EL (cell line): ENCODE measurements at places on chromosomes 1 and 21.

DNA sequence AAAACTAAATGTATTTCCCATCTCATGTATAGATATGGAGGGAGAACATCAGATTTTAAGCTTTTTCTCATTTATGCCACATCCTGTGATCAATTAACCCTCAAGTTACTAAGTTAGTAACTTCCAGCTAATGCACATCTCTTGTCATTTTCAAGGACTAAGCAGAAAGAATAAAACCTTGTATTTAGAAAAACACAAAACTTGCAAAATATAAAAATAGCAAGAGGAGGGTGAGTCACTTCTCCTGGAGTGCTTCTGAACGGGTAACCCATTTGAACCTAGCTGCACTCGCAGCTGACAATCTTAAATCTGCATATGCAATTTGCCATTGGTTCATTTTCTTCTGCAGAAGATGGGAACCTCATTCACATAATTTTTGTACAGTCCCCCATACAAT, 500.5 kb downstream of the SETD4 start:
- peak; percentile 46 for DNase-seq

- no peak for DNase-seq
Measured at GRCh38 chr21:34061983-34062382, 11.4 kb upstream of the MRPS6 start.

- DNase-seq = no peak
Measured at GRCh38 chr21:31788581-31788980, 56.7 kb upstream of the SCAF4 start.

DNA sequence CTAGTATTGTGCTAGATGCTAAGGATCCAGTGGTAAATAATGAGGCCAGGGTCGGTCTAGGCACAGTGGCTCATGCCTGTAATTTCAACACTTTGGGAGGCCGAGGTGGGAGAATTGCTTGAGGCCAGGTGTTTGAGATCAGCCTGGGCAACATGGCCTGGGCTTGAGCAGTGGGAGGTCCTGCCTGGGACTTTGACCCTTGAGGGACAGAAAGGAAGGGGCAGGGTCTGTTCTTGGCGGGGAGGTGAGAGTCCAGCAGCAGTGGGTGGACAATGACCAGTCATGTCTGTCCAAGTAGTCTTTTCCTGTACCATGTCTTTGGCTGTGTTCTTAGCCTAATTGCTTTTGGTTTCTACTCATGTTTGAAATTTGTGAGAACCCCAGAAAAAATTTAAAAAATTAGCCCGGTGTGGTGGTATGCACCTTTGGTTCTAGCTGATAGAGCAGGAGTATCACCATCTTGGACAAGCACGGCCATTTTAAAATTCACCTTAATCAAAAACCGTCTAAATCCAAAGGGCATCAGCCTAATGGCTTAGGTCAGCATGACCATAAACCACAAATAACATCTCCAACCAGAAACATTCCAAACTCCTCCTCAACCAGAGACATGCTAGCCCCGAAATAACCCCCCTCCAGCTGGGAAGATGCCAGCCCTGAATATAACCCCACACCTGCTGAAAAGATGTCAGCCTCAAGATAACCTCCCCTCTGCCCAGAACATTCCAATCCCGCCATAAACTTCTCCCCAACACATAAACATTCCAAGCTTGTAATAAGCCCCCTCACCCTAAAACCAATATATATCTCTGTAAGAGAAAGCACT, 6.8 kb upstream of the AK2 start:
- DNase-seq = no peak

DNA sequence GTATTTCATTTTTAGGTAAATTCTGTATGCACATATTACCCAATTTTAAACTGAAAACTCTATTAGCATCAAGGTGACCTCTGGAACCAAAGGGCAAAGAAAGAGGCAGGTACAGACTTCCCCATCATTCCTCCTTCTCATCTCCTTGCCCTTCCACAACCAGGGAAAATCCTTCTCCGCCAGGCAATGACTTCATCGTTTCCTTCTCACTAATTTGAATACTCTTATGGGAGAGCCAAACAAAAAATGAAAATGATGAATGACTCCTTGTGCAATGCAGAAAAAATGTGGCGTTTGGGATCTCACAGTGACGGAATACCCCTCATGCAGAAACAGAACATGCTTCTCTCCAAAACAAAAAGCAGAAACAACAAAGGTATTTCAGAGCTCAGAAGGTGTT, 83.7 kb downstream of the HLCS start:
- DNase-seq = no peak

DNA sequence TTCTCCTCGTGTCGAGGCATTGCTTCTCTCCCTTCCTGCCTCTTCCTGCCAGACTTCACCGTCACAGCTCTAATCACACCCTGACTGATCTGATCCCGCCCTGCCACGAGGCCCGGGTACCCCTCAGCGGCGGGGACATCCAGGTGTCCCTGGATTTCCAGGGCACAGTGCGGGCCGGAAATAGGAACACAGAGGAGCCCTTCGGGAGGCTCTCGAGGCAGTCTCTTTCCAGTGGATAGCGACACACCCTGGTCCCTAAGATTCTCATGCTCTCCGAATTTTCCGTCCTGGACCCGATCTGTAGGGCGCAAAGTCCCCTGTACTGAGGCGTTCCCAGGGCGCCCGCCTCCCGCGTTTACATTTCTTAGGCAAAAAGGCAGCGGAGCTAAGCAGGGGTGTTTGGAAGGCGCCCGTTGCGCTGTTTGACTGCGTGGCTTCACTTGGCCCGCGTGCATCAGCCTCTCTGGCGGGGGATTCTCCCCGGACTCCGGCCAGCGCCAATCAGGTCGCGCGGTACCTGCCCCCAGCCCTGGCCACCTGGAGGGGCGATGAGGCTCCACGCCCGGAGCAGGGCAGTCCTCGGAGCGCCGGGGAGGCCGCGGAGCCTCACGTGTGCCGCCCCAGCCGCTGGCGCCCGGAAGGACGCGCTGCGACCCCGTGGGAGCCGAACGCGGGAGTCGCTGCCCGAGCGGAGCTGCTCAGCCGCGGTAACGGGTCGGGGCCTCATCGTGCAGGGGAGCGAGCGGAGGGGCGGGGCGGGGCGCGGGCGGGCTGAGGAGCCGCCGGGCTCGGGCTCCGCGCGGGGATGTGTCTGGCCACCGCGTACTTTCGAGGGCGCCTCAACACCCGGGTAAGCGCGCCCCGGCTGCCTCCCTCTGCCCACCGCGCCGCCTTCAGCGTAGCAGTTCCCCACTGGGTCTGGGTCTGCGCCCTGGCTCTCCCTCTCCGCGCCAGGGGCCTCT, at the start of gene FAM163A:
TSS of gene FAM163A (plus strand) at position 575 of the 962 bp plus-strand sequence. CDS start 69,807 bp downstream, outside the sequence.
- DNase-seq = no peak

GRCh38 chr1:17093822-17094393, 25.3 kb downstream of the PADI2 start:
- no peak for DNase-seq

- DNase-seq = no peak
Measured at GRCh38 chr1:94591823-94592570, 50.4 kb upstream of the F3 start.

DNA sequence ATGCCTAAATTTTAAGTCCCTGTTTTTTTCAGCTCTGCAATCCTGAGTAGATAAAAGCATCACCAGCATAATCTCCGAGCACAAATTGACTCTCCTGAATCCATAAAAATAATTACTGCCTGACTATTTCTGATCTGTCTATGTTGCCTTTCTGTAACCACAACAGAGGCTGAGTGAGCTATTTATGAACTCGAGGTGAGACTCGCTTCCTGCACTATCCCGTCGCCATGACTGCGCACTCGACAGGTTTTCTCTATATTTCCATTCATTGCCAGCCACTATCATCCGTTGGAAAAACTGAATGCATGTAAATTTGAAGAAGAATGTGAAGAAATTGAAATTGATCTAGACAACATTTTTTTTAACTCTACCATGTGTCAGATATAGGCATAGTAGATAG, 897.2 kb downstream of the ADGRL2 start:
- DNase-seq = no peak

DNA sequence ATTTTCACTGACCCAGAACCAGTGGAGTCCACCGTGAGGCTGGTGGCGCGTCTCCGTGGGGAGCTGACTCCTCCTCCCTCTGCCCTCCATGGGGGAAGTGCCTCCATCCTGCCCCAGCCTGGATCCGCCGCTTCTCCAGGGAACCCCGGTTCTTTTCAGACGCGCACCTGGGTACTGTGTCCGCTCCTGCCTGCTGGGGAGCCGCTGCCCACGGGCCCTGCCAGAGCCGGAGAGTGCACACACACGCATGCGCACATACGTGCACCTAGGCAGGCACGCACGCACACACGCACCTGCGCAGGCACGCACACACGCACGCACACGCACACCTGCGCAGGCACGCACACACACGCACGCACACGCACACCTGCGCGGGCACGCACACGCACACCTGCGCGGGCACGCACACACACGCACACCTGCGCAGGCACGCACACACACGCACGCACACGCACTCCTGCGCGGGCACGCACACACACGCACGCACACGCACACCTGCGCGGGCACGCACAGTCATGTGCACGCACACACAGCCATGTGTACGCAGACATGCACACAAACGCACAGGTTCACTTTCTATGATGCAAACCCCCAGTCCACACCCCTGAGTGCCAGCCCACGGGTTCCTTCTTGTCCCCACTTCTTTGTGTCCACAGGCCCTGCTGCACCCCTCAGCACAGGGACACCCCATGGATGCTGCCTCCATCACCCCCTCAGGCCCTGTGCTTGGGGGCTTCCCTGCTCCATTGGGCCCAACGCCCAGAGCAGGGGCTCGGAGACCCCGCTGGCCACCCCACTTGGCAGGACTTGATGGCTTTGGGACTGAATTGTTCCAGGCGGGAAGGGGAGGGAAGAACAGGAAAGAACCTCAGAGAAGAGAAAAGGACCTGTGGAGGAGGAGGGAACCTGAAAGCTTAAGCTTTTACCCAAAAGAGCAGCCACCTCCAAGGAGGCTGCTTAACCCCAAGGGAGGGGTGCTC, 42.7 kb downstream of the MORN1 start:
- DNase-seq = no peak

DNA sequence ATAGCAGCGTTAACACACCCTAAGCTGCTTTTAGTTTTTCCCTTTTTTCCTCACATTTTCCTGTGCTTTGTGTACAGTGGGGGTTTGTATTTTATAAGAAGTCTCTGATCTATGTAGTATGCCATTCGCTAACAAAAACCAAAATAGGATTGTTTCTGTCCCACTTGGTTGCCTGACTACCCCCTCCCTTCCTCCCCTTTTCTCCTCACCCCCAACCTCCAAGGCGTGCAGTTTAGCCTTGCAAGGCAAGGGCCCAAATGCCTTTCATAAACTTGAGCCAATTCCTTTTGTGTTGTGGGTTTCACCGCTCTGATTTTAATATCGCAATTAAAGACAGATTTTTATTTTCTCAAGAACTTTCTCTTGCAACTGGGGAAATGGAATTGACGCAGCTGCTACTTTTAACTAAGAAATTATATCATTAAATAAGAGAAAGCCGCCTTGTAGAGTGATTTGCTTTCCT, 276.9 kb downstream of the TM2D1 start:
- DNase-seq = no peak

DNA sequence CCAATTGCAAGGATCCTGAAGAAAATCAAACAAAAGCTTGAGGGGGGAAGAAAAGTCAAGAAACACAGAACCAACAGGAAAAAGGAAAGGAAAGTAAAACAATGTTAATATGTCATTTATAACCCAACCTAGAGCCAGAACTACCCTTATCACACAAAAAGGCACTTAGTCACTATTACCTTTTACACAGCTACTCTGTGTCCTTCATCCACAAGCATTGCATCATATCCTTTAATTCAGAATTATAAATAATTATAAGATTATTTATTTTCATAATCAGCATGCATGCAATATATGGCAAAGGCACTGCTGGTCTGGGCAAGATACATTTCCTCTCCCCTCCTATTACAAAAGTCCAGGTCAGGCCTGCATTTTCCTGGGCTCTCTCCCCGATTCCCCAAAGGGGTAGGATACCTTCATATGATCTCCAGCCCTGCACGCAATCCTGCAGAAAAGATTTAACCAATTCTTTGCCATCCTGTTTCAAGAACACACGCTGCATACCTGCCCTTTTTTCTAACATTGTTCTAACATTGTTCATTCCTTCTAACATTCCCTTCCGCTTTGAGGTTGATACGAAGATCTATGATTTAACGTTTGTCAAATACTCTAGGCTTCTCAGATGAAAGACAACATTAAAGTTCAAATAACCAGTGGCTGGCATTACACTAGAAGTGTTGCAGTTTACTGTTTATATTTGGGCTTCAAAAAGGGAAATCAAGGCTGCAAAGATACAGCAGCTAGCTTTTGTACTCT, 4.3 kb downstream of the PTPN14 start:
- no peak for DNase-seq

- no peak for DNase-seq
Measured at GRCh38 chr1:36346741-36347370, 23.4 kb upstream of the EVA1B start.

GRCh38 chr1:69567652-69568420, at the start of gene LRRC7:
Gene LRRC7 (plus strand): TSS chr1:69567922. CDS start chr1:69568640, 718 bp downstream.
- DNase-seq = peak; percentile 4

GRCh38 chr1:227379555-227379892, 61.2 kb upstream of the CDC42BPA start:
- DNase-seq = no peak

GRCh38 chr1:95021805-95022643, 50.7 kb downstream of the ALG14 start:
- DNase-seq = no peak

DNA sequence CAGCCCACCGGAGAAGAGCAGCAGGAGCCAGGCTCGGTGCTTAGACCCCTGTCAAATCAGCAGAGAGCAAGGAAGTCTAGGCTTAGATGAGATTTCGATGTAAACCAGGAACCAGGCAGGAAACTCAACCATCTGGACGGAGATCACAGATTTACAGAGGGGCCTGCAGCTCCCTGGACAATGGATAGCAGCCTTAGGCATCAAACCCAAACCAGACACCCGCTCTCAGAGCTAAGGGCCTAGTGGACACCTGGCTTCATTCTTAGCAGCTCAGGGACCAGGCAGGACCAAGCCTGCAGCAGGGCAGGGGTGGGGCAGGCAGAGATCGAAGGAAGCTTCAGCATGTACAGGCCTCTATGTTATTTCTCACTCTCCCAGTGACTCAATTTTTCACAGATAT, 127.8 kb upstream of the FMN2 start:
- no peak for DNase-seq

DNA sequence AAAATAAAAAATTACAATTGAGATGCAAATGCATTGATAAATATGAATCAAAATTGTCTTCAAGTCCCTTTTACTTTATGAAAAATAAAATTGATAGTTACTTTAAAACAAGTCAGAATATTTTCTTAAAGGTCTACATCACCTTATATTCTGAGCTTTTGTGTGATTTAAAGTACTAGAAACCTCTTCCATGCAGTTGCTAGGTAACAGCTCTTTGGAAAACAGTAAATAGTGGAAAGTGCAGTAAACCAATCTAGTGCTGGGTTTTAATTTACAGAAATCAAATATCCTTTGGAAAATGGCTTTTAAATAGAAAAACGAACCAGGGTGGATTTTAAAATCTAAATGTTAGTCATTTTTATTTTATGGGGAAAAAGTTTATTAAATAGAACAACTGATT, 227.9 kb downstream of the KCNT2 start:
- no peak for DNase-seq

- no peak for DNase-seq
Measured at GRCh38 chr1:18575620-18576019, 55.0 kb upstream of the PAX7 start.

GRCh38 chr1:91736146-91736714, 149.7 kb downstream of the TGFBR3 start:
- no peak for DNase-seq

GRCh38 chr1:67338642-67339041, 31.0 kb downstream of the IL12RB2 start:
- peak; percentile 19 for DNase-seq

GRCh38 chr1:23854568-23854967, 13.5 kb downstream of the FUCA1 start:
- DNase-seq = peak; percentile 28

- peak; percentile 12 for DNase-seq
Measured at GRCh38 chr1:71667216-71667615, 586.4 kb upstream of the ZRANB2 start.
